Naive thymus-derived CD4-positive, alpha-beta T cell (primary cell): ENCODE measurements at places on chromosomes 1 and 21. TPM values are rescaled to one million over a fixed set of nuclear protein-coding genes. Genes with fewer than 3 reads are reported as not detected.

GPR3 gene
- total RNA-seq, result 0.93 TPM

DNA sequence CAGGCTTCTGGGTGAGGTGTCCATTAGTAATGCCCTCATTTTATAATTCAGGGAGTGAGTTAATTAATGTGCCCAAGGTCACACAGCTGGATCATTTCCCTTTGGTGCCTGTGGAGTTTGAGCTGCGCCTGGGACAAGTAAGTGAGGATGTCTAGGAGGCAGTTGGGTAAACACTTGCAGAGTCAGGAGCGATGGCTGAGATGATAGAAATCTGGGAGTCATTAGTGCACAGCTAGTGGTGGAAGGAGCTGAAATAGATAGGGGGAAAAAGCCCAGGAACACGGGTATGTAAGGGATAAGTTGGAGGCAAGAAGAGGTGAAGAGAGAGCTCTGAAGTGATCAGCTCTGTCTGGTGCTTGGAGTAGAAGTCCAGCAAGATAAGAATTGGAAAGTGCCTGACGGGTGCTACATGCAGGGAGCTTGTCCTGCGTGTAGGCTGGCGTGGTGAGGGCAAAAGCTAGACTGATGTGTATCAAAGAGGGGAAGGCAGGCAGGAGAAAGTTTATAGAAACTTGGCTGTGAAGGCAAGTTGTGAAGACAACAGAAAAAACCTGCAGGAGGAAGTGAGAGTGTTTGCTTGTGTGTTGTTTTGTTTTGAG lies 1.7 kb upstream of the SCAF4 start:
- peaks cover 30% of the 10 kb centered on the region for H3K4me1 ChIP-seq
- DNase-seq, result no peak
- no peak overlapping the region for H3K4me3 ChIP-seq
- H3K36me3 ChIP-seq, result peaks cover 4% of the 10 kb centered on the region
- H3K27me3 ChIP-seq, result no peaks in the 10 kb centered on the region

MRPL24 gene
- 47.2 TPM for total RNA-seq

DNA sequence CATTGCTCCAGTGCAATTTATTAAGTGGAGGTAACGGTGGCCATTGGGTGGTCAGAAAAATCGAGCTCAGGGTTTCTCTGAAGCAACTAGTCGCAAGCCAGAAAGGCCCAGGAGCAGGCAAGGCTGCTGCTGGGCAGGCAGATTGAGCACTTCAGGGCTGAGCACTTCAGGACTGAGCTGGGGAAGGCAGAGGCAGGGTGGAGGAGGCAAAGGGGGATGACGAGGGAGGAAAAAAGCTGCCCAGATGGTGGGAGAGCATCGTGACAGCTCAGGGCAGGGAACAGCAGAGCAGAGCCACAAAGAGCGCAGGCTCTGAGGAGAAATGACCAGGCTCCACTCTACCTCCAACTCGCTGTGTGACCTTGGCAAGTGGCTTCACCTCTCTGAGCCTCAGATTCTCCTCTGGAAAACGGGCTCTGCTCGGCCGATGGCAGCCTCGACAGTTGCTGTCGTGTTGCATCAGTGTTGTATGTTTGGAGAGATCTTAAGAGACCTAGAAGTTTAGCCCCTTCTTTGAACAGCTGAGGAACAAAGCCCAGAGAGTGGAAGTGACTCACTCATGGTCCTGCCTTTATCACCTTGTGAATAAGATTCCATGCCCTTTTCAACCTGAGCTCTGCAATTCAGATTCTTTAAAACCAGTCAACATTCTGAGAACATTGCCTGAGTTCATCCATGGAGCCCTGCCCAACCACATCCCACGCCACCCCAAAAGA lies 141.4 kb downstream of the SYF2 start:
- DNase-seq, result no peak
- H3K36me3 ChIP-seq, result no peaks in the 10 kb centered on the region
- no peak overlapping the region for H3K27ac ChIP-seq
- H3K4me3 ChIP-seq, result no peak overlapping the region
- H3K4me1 ChIP-seq, result peaks cover 13% of the 10 kb centered on the region
- H3K27me3 ChIP-seq, result no peaks in the 10 kb centered on the region

- H3K27me3 ChIP-seq, result no peaks in the 10 kb centered on the region
- H3K4me3 ChIP-seq, result no peak overlapping the region
- H3K4me1 ChIP-seq, result no peaks in the 10 kb centered on the region
- H3K36me3 ChIP-seq, result no peaks in the 10 kb centered on the region
Observed at GRCh38 chr1:244029124-244029523, 22.0 kb upstream of the ZBTB18 start.

GRCh38 chr1:200890818-200891773 lies 3.6 kb upstream of the INAVA start:
- H3K27ac ChIP-seq, result no peak overlapping the region
- peaks cover 33% of the 10 kb centered on the region for H3K4me1 ChIP-seq
- peak overlapping the region; percentile 60 for H3K4me3 ChIP-seq
- H3K36me3 ChIP-seq, result no peaks in the 10 kb centered on the region
- peaks cover 5% of the 10 kb centered on the region for H3K27me3 ChIP-seq

- no peaks in the 10 kb centered on the region for H3K36me3 ChIP-seq
- H3K27me3 ChIP-seq, result no peaks in the 10 kb centered on the region
- no peak for DNase-seq
Observed at GRCh38 chr1:83113652-83114051, 885.3 kb downstream of the TTLL7 start.

DNA sequence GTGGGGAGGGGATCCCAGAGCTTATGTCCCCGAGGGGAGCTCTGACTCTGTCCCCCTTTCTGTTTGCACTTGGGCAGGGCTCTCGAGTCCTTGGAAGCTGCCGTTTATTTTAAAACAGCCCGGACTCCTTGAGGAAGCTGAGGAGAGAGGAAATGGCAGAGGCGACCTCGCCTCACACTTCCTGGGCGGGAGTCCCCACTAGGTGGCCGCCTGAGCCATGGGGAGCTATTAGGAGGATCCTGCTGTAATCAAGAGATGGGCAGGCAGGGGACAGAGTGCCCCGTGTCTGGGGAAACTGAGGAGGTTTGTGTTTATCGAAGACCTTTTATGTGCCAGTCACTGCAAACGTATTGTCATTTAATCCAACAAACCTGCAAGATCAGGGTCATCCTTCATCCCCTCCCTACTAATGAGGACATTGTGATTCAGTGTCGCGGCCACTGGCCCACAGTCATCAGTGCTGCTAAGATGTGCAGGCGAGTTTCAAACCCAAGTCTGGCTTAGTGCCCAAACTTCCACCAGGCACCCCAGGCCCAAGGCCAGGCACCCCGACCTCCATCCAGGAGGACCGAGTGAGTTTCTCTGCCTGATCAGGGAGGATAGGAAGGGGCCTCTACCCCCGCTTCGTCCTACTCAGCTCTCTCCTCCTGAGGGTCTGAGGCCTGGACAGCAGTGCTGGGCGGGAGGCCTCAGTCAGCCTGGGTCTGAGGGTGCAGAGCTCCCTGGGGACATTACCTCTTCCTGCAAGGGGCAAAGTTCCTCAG lies 316.9 kb upstream of the VAMP3 start:
- DNase-seq, result no peak
- H3K4me3 ChIP-seq, result no peak overlapping the region
- H3K27ac ChIP-seq, result no peak overlapping the region
- no peaks in the 10 kb centered on the region for H3K4me1 ChIP-seq
- no peaks in the 10 kb centered on the region for H3K27me3 ChIP-seq

ZCCHC17 gene
- total RNA-seq, result 15.1 TPM

GLMN gene
- total RNA-seq, result 14.3 TPM

WNT3A gene
- total RNA-seq, result not detected

DNA sequence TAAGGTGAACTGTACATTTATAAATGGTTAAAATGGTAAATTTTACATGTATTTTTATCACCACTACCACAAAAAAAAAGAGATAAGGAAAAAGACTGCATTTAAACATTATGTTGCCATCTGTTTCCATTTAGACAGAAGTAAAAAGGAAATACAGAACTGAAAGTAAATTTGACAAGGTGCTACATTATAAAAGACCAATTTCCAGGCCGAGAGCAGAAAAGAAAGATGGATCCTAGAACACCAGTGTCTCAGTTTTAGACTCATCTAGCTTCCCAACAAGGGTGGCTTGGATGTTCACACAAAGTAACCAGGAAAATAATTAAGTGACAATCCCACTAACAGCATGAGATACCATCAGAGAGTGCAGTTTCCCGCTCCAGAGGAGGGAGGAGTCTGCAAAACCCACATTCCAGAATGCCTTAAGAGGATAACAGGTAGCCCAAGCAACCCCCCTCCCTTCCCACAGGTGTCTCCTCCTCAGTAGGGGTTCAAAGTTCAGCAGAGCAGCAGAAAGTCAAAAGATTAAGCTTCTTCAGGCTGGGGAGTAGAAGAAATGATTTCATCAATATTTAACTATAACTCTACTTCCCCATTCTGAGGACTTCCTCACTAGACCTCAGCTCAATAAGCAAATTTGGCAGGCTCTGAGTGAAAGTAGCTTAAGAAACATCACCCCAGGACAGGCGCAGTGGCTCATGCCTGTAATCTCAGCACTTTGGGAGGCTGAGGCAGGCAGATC lies 11.8 kb downstream of the TPM3 start:
- H3K4me1 ChIP-seq, result peaks cover 47% of the 10 kb centered on the region
- no peak for DNase-seq
- H3K4me3 ChIP-seq, result peak overlapping the region; percentile 5
- H3K36me3 ChIP-seq, result peaks cover 22% of the 10 kb centered on the region

BMP8B gene
- 0.34 TPM for total RNA-seq

PPFIA4 gene
- 0.40 TPM for total RNA-seq

ALX3 gene
- total RNA-seq, result not detected in 2 replicates

GRCh38 chr1:176178316-176178715 lies 28.8 kb downstream of the COP1 start:
- no peak overlapping the region for H3K4me3 ChIP-seq
- DNase-seq, result no peak
- H3K4me1 ChIP-seq, result no peaks in the 10 kb centered on the region
- peaks cover 8% of the 10 kb centered on the region for H3K36me3 ChIP-seq
- H3K27me3 ChIP-seq, result no peaks in the 10 kb centered on the region

S100A8 gene
- 1,624 TPM for total RNA-seq

GRCh38 chr1:234644928-234645327 lies 35.0 kb upstream of the IRF2BP2 start:
- H3K36me3 ChIP-seq, result no peaks in the 10 kb centered on the region
- DNase-seq, result no peak
- no peak overlapping the region for H3K4me3 ChIP-seq
- no peak overlapping the region for H3K27ac ChIP-seq
- no peaks in the 10 kb centered on the region for H3K4me1 ChIP-seq
- no peaks in the 10 kb centered on the region for H3K27me3 ChIP-seq

GRCh38 chr1:178345238-178345637 lies 151.5 kb downstream of the CLEC20A start:
- no peak overlapping the region for H3K27ac ChIP-seq
- H3K4me1 ChIP-seq, result no peaks in the 10 kb centered on the region
- no peaks in the 10 kb centered on the region for H3K36me3 ChIP-seq
- DNase-seq, result no peak
- no peaks in the 10 kb centered on the region for H3K27me3 ChIP-seq
- no peak overlapping the region for H3K4me3 ChIP-seq

DNA sequence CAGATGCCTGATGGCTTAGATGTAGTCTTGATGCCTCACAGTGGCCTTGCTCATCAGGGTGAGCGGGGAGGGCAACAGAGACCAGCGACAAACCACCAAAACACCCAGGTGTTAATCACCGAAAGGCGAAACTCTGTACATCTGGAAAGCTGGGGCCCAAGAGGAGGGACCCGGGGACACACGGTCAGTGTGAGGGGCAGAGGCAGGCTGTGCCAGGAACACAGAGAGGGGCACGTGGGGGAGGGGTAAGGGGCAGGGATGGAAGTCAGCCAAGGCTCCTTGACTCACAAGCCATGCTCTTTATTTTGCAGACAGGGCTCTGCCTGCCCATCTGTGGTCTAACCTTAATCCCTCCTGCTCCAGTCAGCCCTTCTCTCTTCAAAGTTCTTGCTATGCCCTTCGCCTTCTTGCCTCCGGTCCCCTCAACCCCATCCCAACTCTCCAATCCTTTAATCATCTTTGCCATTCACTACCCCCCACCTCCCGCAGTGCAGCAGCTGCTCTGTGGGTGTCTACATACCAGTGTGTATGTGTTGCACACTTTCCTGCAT lies 4.3 kb downstream of the MEF2D start:
- peaks cover 6% of the 10 kb centered on the region for H3K36me3 ChIP-seq
- H3K27ac ChIP-seq, result peak overlapping the region; percentile 36
- DNase-seq, result no peak
- no peaks in the 10 kb centered on the region for H3K27me3 ChIP-seq
- no peak overlapping the region for H3K4me3 ChIP-seq
- peaks cover 73% of the 10 kb centered on the region for H3K4me1 ChIP-seq

CLCNKA gene
- total RNA-seq, result not detected

DNA sequence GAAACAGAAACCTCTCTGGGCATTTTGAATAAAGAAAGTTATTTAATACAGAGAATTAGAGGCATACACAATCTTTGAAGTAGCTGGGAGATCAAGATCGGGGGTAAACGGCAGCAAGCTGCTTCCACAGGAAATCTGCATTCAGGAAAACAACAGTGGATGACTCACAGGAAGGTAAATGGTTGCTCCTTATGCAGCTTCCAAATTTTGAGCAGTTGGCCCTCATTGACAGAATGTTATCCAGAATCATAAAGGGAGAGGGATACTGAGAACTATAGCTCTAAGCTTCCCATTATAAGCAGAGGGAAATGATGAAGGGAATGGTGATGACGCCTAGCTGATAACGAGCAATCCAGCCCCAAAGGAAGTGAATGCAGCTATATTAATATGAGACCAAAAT lies 28.6 kb downstream of the ZMYND12 start:
- H3K36me3 ChIP-seq, result no peaks in the 10 kb centered on the region
- H3K27ac ChIP-seq, result no peak overlapping the region
- H3K4me3 ChIP-seq, result no peak overlapping the region
- H3K27me3 ChIP-seq, result no peaks in the 10 kb centered on the region
- no peak for DNase-seq
- H3K4me1 ChIP-seq, result no peaks in the 10 kb centered on the region

S100A1 gene
- not detected for total RNA-seq

KDM5B gene
- total RNA-seq, result 55.2 TPM

AHDC1 gene
- total RNA-seq, result 21.5 TPM

DNA sequence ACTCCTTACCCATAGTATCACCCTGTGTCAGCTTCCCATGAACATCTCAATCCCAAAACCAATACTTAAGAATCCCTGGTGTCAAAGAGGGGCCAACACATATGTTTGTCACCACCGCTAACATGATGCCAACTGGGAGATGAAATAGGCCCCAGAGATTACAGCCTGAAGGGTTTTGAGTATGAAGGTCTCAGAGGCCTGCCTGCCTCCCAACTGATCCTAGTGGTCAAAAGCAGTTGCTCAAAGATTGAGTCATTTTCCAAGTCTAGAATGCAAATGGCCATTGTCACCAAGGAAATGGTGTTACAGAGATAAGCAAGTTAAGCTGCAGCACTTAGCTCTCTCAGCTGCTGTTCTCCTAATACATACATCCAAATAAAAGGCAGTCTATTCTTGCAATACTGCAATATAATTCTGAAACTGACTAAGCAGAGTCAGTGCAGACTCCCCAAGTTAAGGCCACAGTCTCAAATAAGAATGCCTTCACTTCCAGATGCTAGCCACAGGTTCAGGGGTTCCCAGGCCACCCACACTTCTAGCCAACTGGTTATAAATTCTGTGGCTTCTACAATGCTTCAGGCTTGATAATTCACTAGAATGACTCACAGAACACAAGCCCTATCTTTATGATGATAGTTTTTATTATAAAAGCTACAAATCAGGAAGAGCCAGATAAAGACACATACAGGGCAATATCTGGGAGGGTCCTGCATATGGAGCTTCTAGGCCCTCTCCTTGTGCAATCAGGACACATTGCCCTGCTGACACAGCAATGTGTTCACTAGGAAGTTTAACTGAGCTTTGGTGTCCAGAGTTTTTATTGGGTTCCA lies 18.7 kb downstream of the DUSP10 start:
- H3K4me3 ChIP-seq, result no peak overlapping the region
- H3K27ac ChIP-seq, result no peak overlapping the region
- H3K36me3 ChIP-seq, result no peaks in the 10 kb centered on the region
- no peaks in the 10 kb centered on the region for H3K27me3 ChIP-seq
- H3K4me1 ChIP-seq, result peaks cover 28% of the 10 kb centered on the region

PRKAA2 gene
- total RNA-seq, result not detected in 2 replicates

HPCAL4 gene
- total RNA-seq, result 18.7 TPM
